ENCODE measurements at places on chromosomes 3 and 15. TPM values are rescaled to one million over a fixed set of nuclear protein-coding genes. Genes with fewer than 3 reads are reported as not detected.

COL6A6 gene
- not detected for total RNA-seq

- H3K27ac ChIP-seq, result peak overlapping the region; percentile 82
- no peaks in the 10 kb centered on the region for H3K36me3 ChIP-seq
- no peaks in the 10 kb centered on the region for H3K27me3 ChIP-seq
- no peak for DNase-seq
- H3K4me3 ChIP-seq, result peak overlapping the region; percentile 75
Observed at GRCh38 chr3:185586686-185587039, 568 bp downstream of the SENP2 start.

C2CD4B gene
- total RNA-seq, result 0.24 TPM

- H3K4me1 ChIP-seq, result peaks cover 9% of the 10 kb centered on the region
- no peaks in the 10 kb centered on the region for H3K27me3 ChIP-seq
- H3K27ac ChIP-seq, result no peak overlapping the region
- no peak for DNase-seq
Observed at GRCh38 chr3:195208631-195209030, 62.3 kb downstream of the XXYLT1 start.

GRCh38 chr15:70967646-70968045 lies 75.0 kb downstream of the LRRC49 start:
- no peaks in the 10 kb centered on the region for H3K4me1 ChIP-seq
- no peak for DNase-seq
- no peak overlapping the region for H3K4me3 ChIP-seq
- no peak overlapping the region for H3K27ac ChIP-seq
- no peaks in the 10 kb centered on the region for H3K27me3 ChIP-seq
- H3K36me3 ChIP-seq, result no peaks in the 10 kb centered on the region

Measured in activated T-cell treated with anti-CD3 and anti-CD28 coated beads, Interleukin-2, amount 50 U/mL, for 72 hours (primary cell).